ENCODE measurements at places on chromosomes 2 and 18. TPM values are rescaled to one million over a fixed set of nuclear protein-coding genes. Genes with fewer than 3 reads are reported as not detected.

CIDEA gene
- total RNA-seq, result 2.1 TPM

LYPD1 gene
- 0.34 TPM for total RNA-seq

SKA1 gene
- 0.13 TPM for total RNA-seq

GPR55 gene
- not detected for total RNA-seq

RGPD4 gene
- total RNA-seq, result not detected

GPR45 gene
- not detected for total RNA-seq

POTEC gene
- not detected for total RNA-seq

PUS10 gene
- 5.0 TPM for total RNA-seq

SLC19A3 gene
- 1.8 TPM for total RNA-seq

GKN2 gene
- not detected for total RNA-seq

LTBP1 gene
- 76.5 TPM for total RNA-seq

CNTNAP5 gene
- not detected for total RNA-seq

CNRIP1 gene
- total RNA-seq, result 9.5 TPM

ADAM17 gene
- total RNA-seq, result 17.4 TPM

ITGB6 gene
- 1.6 TPM for total RNA-seq

TUBA3E gene
- 10.0 TPM for total RNA-seq

MERTK gene
- 2.9 TPM for total RNA-seq

IL1R1 gene
- total RNA-seq, result 18.5 TPM

ENOSF1 gene
- total RNA-seq, result 26.9 TPM

ALPG gene
- not detected for total RNA-seq

All from heart right ventricle (tissue), 16 donors.